T1000 (cell line): ENCODE measurements at places on chromosomes 12 and 14.
A peak's percentile ranks its signal among the peaks of the same experiment; 100 is the strongest.

- DNase-seq = no peak
Measured at GRCh38 chr14:36511981-36512584, 7.9 kb downstream of the NKX2-1 start.

DNA sequence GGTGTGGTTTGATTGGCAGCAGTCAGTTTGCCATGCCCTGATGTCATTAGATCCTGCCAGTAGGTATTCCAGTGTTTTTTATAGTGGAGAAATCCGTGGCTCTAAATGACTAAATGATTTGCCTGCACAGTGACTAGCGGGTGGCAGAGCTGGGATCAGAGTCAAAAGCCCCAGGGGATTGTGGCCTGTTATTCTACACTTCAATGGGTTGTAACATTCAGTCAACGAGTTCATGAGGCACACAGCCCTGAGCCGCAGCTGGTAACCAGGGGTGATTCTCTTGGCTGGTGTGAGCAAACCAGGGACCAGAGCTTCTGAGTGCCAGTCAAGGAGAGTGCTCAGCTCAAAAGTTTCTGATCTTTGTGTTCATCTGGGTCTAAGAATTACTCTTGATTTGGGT lies 1.8 kb downstream of the MYH6 start:
- DNase-seq = no peak

GRCh38 chr14:20415782-20416206 lies 2.5 kb upstream of the TEP1 start:
- DNase-seq = no peak

GRCh38 chr14:76272774-76273173 lies 103.2 kb upstream of the ESRRB start:
- no peak for DNase-seq

- no peak for DNase-seq
Measured at GRCh38 chr14:68680541-68681051, 112.3 kb downstream of the ZFP36L1 start.

DNA sequence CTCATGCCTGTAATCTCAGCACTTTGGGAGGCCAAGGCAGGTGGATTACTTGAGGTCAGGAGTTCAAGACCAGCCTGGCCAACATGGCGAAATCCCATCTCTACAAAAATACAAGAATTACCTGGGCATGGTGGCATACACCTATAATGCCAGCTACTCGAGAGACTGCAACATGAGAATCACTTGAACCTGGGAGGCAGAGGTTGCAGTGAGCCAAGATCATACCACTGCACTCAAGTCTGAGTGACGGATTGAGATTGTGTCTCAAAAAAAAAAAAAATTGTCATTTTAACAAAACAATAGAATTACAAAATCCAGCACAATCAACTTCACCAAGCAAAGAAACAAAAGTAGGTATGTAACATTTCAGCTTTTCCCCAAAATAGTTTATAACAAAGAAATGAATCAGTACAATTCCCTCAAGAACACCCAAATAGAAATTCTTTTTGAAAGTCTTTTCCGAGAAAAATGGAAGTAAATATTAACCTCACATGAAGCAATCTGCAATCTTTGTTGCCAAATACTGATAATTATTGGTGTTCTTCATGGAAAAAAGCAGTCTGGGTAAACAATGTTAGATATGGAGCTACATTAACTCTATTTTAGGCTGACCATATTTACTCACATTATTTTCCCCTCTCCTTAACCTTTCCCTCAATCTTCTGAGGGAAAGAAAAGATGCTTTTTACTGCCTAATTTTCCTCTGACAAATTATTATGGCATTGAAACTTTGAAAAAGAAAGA lies 165.9 kb upstream of the ATF7IP start:
- no peak for DNase-seq

DNA sequence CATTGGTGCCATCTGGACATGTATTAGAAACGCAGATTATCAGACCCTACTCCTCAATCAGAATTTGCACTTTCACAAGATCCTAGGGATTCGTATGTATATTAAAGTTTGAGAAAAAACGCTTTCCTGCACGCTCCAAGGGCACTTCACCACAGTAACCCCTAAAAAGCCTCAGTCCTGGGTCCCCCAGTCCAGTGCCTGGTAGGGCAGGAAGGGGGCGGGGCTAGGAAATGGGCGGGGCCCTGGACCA lies 369 bp downstream of the DEPDC4 start:
- no peak for DNase-seq

DNA sequence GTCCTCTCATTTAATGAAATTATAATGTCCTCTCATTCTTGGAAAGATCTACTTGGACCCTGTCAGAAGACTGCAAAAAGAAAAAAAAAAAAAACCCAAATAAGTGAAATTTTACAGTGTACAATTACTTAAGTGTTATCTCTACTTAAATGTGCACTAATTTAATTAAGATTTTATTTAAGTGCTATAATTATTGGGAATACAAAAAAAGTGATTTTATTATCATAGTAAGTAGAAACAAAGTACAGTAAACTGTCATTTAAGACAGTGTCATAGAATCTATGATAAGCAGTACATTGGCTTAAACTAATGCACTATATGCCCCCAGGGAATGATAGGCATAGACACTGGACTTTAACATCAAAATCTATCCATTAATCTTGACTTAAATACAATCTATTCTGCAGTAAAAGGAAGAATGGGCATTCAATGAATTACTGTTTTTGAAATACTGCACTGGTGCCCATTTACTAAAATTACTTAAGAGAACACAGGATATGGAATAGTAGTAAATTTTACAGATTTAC lies 23.3 kb downstream of the INSM2 start:
- no peak for DNase-seq

DNA sequence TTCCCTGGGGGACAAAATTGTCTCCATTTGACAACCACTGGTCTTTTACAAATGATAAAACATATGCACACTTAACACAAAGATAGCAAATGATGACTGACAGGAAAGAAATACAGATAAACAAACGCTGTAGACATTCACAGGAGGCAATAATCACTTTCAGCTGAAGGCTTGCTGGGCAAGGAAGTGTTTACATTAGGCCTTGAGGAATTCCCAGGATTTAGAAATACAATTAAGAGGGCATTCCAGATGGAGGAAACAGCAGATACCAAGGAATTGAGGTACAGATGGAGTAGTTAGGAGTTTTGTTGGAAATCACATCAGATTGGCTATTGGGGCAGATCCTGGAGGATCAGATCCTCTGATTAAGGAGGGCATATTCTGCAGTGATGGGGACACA lies 93.9 kb downstream of the DYRK2 start:
- DNase-seq = no peak

DNA sequence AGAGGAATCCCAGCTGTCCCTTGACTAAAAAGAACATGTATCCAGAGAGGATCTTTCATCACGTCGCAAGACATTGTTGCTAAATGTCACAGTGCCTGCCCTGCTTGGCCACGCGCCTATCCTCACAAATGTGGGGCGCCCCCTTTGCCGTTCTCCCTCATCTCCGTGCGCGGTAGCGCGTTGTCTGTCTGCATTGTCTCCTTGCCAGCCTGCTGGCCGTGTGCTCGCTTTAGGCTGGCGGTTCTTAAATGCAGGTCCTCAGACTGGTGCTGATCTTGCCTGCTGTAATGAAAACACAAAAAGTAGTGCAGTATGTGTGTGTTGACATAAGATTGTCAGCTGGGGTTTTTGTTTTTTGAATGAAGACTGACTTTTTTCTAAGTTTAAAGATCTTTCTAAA lies 198.2 kb upstream of the RGS6 start:
- DNase-seq = no peak

DNA sequence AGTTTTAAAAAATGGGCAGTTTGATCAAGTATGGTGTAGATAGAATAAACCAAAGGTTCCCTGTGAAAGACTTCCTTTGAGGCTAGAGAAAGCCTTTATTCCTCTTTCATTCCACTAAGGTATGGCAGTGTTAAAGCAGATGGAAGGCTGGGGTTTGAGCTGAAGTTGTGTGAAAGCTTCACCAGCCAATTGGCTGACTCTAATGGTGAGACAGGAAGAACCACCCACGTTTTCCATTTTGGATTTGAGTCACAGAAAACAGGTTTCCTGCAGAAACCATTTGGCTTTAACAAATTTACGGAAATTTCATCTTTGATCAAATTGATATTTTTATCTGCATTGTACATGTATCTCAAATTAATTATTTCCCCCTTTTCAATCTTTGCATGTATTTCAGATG lies 455.0 kb downstream of the PCNX1 start:
- no peak for DNase-seq

- peak; percentile 14 for DNase-seq
Measured at GRCh38 chr12:98856897-98857540, 211.9 kb downstream of the APAF1 start.

DNA sequence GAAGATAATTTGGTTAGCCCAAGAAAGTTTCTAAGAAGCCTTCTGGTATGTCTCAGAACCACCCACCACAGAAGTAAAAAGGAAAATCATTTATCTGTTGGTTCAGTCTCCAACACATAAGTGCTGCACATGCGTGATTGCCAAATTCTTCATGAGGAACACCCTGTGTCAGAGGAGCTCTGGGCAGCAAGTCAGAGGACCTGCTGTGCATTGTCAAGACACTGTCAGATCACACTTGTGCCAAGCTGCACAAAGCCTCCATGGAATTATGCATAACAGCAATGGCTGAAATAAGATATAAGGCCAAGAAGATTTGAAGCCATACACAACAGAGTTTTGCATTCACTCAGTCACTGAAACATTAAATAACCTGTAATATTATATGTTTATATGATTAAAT lies 1304.7 kb upstream of the FLRT2 start:
- no peak for DNase-seq

DNA sequence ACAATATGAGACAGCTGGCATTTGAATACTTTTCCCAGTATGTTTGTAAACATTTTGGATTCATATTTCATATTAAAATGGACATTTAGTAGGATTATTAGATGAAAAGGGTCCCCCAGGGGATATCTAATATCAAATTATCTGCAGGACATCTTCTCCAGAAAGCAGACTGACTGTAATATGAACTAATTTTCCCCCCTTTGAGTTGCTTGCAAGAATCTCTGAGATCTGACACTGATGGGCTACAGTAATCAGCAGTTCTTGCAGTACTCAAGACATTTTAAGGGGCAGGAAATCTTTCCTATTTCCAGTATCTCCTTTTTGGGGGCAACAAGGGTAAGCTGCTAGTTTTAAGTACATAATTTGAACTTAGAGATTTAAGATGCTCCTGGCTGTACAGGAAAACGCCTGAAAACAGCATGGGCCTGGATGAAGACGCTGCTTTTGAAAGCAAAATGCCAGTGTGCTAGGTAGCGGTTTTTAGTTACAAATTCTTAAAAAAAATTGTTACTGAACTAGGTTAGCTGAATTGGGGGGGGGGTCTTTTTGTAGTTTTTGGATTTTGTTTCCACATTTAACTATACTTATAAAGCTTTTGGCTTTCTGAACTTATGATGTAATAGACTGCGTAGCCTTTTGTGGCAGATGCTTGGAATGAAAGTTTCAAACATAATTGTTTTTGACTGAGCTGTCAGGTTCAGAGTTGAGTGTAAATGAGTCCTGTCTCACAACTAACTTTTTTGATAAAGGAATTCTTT lies 2.2 kb downstream of the FRMD6 start:
- no peak for DNase-seq

- no peak for DNase-seq
Measured at GRCh38 chr12:96500693-96501092, 11.3 kb downstream of the CFAP54 start.

DNA sequence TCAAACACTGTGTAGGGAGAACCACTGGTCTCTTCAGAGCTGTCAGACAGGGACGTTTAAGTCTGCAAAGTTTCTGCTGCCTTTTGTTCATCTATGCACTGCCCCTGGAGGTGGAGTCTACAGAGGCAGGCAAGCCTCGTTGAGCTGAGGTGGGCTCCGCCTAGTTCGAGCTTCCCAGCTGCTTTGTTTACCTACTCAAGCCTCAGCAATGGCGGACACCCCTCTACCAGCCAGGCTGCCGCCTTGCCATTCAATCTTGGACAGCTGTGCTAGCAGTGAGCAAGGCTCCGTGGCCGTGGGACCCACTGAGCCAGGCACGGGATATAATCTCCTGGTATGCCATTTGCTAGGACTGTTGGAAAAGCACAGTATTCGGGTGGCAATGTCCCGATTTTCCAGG lies 24.6 kb upstream of the YBX3 start:
- DNase-seq = no peak

- DNase-seq = no peak
Measured at GRCh38 chr14:80996049-80996901, 40.9 kb downstream of the TSHR start.

GRCh38 chr12:40017488-40017887 lies 88.4 kb downstream of the SLC2A13 start:
- no peak for DNase-seq

DNA sequence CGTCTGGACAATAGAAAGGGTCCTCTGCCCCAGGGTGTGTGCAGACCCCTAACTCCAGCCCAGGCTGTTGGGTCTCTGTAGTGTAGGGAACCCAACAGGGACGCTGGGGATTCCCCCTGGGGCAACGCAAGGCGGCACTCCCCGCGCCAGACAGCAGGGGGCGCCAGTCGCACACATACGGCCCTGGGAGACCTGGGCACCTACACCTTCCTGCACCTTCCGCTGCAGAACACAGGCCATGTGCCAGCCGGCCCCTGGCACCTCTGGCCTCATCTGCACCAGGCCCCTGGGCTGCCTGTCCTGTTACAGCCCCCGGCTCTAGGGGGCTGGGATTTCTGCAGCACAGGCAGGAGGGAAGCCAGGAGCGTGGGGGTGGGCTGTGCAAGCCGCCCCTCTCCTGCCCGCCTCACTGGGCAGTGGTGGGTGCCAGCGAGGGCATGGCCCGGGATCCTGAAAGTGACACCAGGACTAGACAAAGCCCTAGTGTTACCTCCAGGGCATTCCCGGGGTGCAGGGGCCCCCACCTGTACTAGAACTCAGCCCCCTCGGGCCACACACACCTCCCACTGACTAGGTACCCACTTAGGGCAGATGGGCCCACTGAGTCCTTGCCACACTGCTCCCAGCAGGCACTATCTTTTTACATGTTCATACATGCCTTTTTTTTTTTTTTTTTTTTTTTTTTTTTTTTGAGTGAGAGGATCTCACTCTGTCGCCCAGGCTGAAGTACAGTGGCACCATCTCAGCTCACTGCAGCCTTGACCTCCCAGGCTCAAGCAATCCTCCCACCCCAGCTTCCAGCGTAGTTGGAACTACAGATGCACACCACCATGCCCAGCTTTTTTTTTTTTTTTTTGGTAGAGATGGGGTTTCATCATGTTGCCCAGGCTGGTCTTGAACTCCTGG lies 37.5 kb downstream of the CCNK start:
- DNase-seq = peak; percentile 52

GRCh38 chr12:57005980-57006808 lies at the start of gene ZBTB39:
Gene ZBTB39, minus strand, starts transcription at chr12:57006546. Its CDS starts 1,629 bp downstream, at chr12:57004917.
- peak; percentile 36 for DNase-seq

- no peak for DNase-seq
Measured at GRCh38 chr14:72559202-72559601, 334.7 kb downstream of the DPF3 start.
